ENCODE measurements at places on chromosomes 2 and 18. TPM values are rescaled to one million over a fixed set of nuclear protein-coding genes. Genes with fewer than 3 reads are reported as not detected.

GRCh38 chr2:85534881-85535280, 4.1 kb upstream of the MAT2A start:
- H3K27ac ChIP-seq, result no peak overlapping the region
- DNase-seq, result no peak
- H3K27me3 ChIP-seq, result no peaks in the 10 kb centered on the region
- no peak overlapping the region for H3K4me3 ChIP-seq
- H3K36me3 ChIP-seq, result no peaks in the 10 kb centered on the region

DNA sequence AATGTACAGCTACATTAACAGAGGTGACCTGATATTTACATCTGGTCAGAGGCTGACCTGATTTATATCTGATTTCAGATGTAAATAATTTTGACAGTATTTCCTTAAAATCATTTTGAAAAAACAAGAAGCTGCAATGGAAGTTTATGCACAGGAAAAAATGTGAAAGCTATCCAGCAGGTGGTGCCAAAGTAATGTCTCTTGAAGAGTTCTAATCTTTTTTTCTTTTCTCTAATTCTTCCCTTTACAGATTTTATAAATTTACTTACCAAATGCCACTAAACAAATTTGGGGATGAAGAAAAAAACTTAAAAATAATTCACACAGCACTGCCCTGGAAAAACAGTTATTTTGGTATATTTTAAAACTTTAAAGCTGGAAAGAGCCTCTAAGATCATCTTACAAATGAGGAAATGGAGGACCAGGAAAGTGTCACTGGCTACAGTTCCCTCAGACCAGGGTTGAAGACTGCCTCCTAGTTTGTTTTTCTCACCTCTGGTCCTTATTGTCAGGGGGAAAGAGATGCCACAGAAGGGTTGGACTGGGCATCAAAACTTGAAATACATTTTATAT, 16.4 kb upstream of the FBLN7 start:
- H3K27ac ChIP-seq, result no peak overlapping the region
- H3K4me3 ChIP-seq, result no peak overlapping the region
- peaks cover 27% of the 10 kb centered on the region for H3K36me3 ChIP-seq
- DNase-seq, result no peak

DNA sequence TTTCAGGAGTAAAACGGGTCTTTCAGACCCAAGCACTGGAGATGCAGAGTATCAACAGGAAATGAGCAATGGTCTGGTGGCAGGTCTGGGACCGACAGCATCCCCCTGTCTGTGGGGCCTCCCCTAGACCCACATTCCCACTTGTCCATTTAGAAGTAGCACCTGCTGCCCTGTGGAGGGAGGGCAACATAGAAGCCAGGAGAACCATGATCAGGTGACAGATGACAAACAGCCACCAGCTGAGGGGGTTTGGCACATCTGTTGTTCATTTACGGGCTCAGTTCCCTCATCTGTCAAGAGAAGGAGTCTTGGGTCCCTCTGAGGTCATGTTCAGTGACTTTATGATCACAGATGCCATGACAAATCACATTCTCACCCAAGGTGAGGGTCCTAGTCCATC, 77.9 kb upstream of the SLC66A3 start:
- H3K4me3 ChIP-seq, result no peak overlapping the region
- no peaks in the 10 kb centered on the region for H3K4me1 ChIP-seq
- no peaks in the 10 kb centered on the region for H3K36me3 ChIP-seq

DNA sequence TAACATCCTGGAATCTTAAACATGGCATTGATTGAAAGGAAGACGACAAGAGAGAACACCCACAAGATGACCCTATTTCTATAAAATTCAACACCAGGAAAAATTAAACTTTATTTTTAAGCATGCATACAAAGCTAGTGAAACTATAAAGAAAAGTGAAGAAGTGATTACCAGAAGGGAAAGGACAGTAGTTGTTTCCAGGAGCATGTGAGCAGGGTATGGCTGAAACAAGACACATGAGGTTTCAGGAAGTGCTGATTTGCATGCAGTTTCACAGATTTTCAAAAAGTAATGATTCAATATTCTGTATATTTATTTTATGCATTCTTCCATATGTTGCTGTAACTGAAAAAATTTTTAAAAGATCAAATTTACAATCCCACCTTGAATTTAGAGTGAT, 24.6 kb upstream of the DAW1 start:
- no peaks in the 10 kb centered on the region for H3K36me3 ChIP-seq
- H3K27ac ChIP-seq, result no peak overlapping the region
- H3K4me3 ChIP-seq, result no peak overlapping the region

GRCh38 chr2:222683805-222684204, 12.3 kb downstream of the MOGAT1 start:
- DNase-seq, result no peak
- no peak overlapping the region for H3K27ac ChIP-seq
- H3K27me3 ChIP-seq, result peaks cover 11% of the 10 kb centered on the region
- H3K36me3 ChIP-seq, result no peaks in the 10 kb centered on the region
- no peaks in the 10 kb centered on the region for H3K4me1 ChIP-seq
- no peak overlapping the region for H3K4me3 ChIP-seq

DNA sequence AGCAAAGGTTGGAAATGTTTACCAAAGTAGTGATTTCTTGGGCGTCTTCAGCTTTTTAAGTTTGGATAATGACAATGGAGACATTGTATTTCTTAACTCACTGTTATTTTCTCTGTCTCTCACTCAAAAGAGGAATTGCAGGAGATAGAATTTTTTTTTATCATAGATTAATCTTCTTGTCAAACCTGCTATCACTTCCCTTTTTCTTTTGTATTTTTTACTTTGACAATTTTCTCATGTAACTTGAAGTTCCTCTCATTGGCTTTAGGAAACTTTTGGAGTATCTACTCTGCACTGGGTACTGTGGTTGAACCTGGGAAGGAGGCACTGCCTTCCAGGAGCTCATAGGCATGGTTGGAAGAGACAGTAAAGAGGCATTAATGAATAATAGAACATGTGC, 489.1 kb downstream of the CNTNAP5 start:
- H3K4me1 ChIP-seq, result no peaks in the 10 kb centered on the region
- no peak overlapping the region for H3K4me3 ChIP-seq
- no peaks in the 10 kb centered on the region for H3K27me3 ChIP-seq
- no peak for DNase-seq
- H3K27ac ChIP-seq, result no peak overlapping the region

DNA sequence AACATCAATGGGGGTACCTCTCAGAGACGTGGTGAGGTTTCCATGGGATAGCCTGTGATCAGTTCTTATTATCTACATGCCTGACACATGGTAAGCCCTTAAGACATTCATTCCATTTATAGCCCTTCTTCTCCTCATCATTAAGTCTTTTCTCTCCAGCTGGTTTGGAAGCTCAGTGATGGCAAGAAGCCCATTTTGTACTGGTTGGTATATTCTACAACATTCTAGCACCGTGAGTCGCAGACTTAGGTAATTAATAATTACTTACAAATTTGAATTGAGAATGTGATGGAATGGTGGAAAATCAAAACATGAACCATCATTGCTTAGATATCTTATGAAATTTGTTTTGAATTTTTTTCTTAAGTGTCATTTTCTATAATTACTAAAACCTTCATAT, 472.6 kb downstream of the DLGAP1 start:
- H3K27me3 ChIP-seq, result no peaks in the 10 kb centered on the region
- DNase-seq, result no peak
- H3K27ac ChIP-seq, result no peak overlapping the region
- H3K4me3 ChIP-seq, result no peak overlapping the region

DNA sequence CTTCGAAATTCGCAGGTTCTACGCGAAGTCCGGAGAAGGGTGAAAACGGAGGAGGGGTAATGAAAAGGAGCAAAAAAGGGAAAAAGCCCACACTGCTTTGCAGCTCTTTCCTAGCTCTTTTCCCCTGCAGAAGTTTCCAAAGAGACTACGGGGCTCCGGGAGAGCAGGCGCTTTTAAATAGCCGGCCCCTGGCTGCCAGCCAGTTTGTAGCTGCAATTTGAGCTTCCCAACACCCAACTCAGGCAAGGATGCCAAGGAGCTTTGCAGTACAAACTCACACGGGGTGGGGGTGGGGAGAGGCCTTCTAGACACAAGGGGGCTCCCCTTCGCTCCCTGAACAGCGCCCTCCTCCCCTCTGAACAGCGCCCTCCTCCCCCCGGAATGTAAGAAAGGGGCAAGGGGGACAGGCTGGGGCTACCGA, at the start of gene IGFBP5:
IGFBP5 (minus strand) TSS at position 149 of the 421 bp plus-strand sequence. CDS start 774 bp downstream, outside the sequence.
- peak within 1 kb of the TSS; percentile 77 for H3K27ac ChIP-seq
- peak; percentile 73 for DNase-seq
- no peaks in the 10 kb centered on the region for H3K36me3 ChIP-seq
- peaks cover 28% of the 10 kb centered on the region for H3K27me3 ChIP-seq

MERTK gene
- total RNA-seq, result 20.7 TPM

MSTN gene
- total RNA-seq, result 0.18 TPM

ZEB2 gene
- 220 TPM for total RNA-seq

MDH1B gene
- 3.3 TPM for total RNA-seq

TGFA gene
- 8.2 TPM for total RNA-seq

CREG2 gene
- not detected for total RNA-seq

GKN1 gene
- not detected for total RNA-seq

NR4A2 gene
- 4.0 TPM for total RNA-seq

All from lower lobe of right lung (tissue), 2 donors.